Aorta (tissue), 5 donors: ENCODE measurements at places on chromosomes 1 and 21. TPM values are rescaled to one million over a fixed set of nuclear protein-coding genes. Genes with fewer than 3 reads are reported as not detected.

CADM3 gene
- polyA plus RNA-seq, result 0.75 TPM

UBXN10 gene
- polyA plus RNA-seq, result 0.25 TPM

SMCP gene
- polyA plus RNA-seq, result not detected

PRAMEF25 gene
- polyA plus RNA-seq, result not detected

RYR2 gene
- polyA plus RNA-seq, result 4.0 TPM

IGSF9 gene
- polyA plus RNA-seq, result 0.05 TPM

FCER1A gene
- polyA plus RNA-seq, result 1.3 TPM

LCE2B gene
- not detected for polyA plus RNA-seq

IGSF21 gene
- 2.4 TPM for polyA plus RNA-seq

SH2D2A gene
- polyA plus RNA-seq, result not detected

C1orf210 gene
- 2.3 TPM for polyA plus RNA-seq

PRAMEF13 gene
- polyA plus RNA-seq, result not detected

RIMKLA gene
- polyA plus RNA-seq, result 0.25 TPM

ITPKB gene
- 2.1 TPM for polyA plus RNA-seq

C1orf35 gene
- 36.2 TPM for polyA plus RNA-seq

FLG gene
- 0.03 TPM for polyA plus RNA-seq

HP1BP3 gene
- 154 TPM for polyA plus RNA-seq

C1orf74 gene
- polyA plus RNA-seq, result 0.75 TPM

CGN gene
- 0.36 TPM for polyA plus RNA-seq

NTRK1 gene
- polyA plus RNA-seq, result 0.50 TPM

RCSD1 gene
- polyA plus RNA-seq, result 8.7 TPM

DIRAS3 gene
- 9.3 TPM for polyA plus RNA-seq

FCRL1 gene
- not detected for polyA plus RNA-seq

TCHHL1 gene
- polyA plus RNA-seq, result not detected

MROH7 gene
- polyA plus RNA-seq, result 42.3 TPM
